A549 treated with DMSO at 1 μM for 4 hours (cell line): ENCODE measurements at places on chromosomes 4 and X. TPM values are rescaled to one million over a fixed set of nuclear protein-coding genes. Genes with fewer than 3 reads are reported as not detected.

SORCS2 gene
- total RNA-seq: 3.1 to 6.0 TPM (median 4.7 TPM) in 5 replicates

FRG2 gene
- 0.12 TPM in 1 of 5 replicates, not detected in the others for total RNA-seq

SERPINA7 gene
- not detected in 5 replicates for total RNA-seq

C4orf50 gene
- total RNA-seq: not detected in 5 replicates

ARMCX1 gene
- total RNA-seq: 0.24 to 0.38 TPM (median 0.35 TPM) in 5 replicates

AMBN gene
- not detected in 5 replicates for total RNA-seq

BGN gene
- total RNA-seq: not detected in 5 replicates

ZMAT1 gene
- 0.02 to 0.03 TPM (median 0.03 TPM) in 3 of 5 replicates, not detected in the others for total RNA-seq

COMMD8 gene
- 12.0 to 16.6 TPM (median 13.6 TPM) in 5 replicates for total RNA-seq

PDLIM3 gene
- total RNA-seq: 0.10 to 0.32 TPM (median 0.26 TPM) in 5 replicates

GABRA4 gene
- total RNA-seq: not detected in 5 replicates

OTC gene
- not detected in 5 replicates for total RNA-seq

PAK3 gene
- total RNA-seq: 0.05 to 0.17 TPM in 2 of 5 replicates, not detected in the others

RPA4 gene
- total RNA-seq: 0.21 to 0.45 TPM (median 0.38 TPM) in 5 replicates

KIAA1210 gene
- total RNA-seq: 0.01 TPM in 1 of 5 replicates, not detected in the others

C1QTNF7 gene
- not detected in 5 replicates for total RNA-seq

EDA gene
- 0.69 to 0.78 TPM (median 0.75 TPM) in 5 replicates for total RNA-seq

S100P gene
- total RNA-seq: 21.3 to 67.3 TPM (median 61.9 TPM) in 5 replicates

TLR6 gene
- 4.7 to 7.1 TPM (median 5.5 TPM) in 5 replicates for total RNA-seq

SLC34A2 gene
- 0.02 to 0.03 TPM in 2 of 5 replicates, not detected in the others for total RNA-seq

DCAF12L2 gene
- total RNA-seq: 0.13 to 0.21 TPM (median 0.16 TPM) in 4 of 5 replicates, not detected in the other

CFAP47 gene
- 0.02 TPM in 1 of 5 replicates, not detected in the others for total RNA-seq

RASGEF1B gene
- not detected in 5 replicates for total RNA-seq

NLGN3 gene
- 0.91 to 1.4 TPM (median 0.94 TPM) in 5 replicates for total RNA-seq

PABPC5 gene
- total RNA-seq: not detected in 5 replicates

SSX4B gene
- total RNA-seq: not detected in 5 replicates

PDCL2 gene
- total RNA-seq: not detected in 5 replicates

SAGE1 gene
- total RNA-seq: 0.04 to 0.07 TPM (median 0.06 TPM) in 3 of 5 replicates, not detected in the others

RHOXF1 gene
- 0.12 TPM in 1 of 5 replicates, not detected in the others for total RNA-seq

FAM47E gene
- 0.13 to 0.59 TPM (median 0.14 TPM) in 3 of 5 replicates, not detected in the others for total RNA-seq

TMPRSS11A gene
- not detected in 5 replicates for total RNA-seq

EXOC1L gene
- total RNA-seq: not detected in 5 replicates

SPON2 gene
- total RNA-seq: 0.12 to 0.54 TPM (median 0.33 TPM) in 4 of 5 replicates, not detected in the other

F8A2 gene
- not detected in 5 replicates for total RNA-seq

GLOD5 gene
- not detected in 5 replicates for total RNA-seq

PPEF2 gene
- not detected in 5 replicates for total RNA-seq

NRK gene
- not detected in 5 replicates for total RNA-seq

FGF2 gene
- total RNA-seq: 32.5 to 73.6 TPM (median 62.0 TPM) in 5 replicates

TRIM75 gene
- total RNA-seq: not detected in 5 replicates

GAB1 gene
- 1.8 to 3.6 TPM (median 2.9 TPM) in 5 replicates for total RNA-seq

NPY1R gene
- total RNA-seq: 0.03 to 0.09 TPM (median 0.06 TPM) in 4 of 5 replicates, not detected in the other

DCAF8L2 gene
- not detected in 5 replicates for total RNA-seq
